ENCODE measurements at places on chromosomes 2 and 18. TPM values are rescaled to one million over a fixed set of nuclear protein-coding genes. Genes with fewer than 3 reads are reported as not detected.

The CCDC74B gene
- total RNA-seq: 0.16 TPM

The MPV17 gene
- 98.5 TPM for total RNA-seq

The ITPRIPL1 gene
- total RNA-seq: 1.2 TPM

The MAP3K19 gene
- total RNA-seq: 0.64 TPM

The MPP4 gene
- not detected for total RNA-seq

The SULT1C2 gene
- total RNA-seq: not detected
